T-helper 17 cell (primary cell): ENCODE measurements at places on chromosomes 11 and 22.

DNA sequence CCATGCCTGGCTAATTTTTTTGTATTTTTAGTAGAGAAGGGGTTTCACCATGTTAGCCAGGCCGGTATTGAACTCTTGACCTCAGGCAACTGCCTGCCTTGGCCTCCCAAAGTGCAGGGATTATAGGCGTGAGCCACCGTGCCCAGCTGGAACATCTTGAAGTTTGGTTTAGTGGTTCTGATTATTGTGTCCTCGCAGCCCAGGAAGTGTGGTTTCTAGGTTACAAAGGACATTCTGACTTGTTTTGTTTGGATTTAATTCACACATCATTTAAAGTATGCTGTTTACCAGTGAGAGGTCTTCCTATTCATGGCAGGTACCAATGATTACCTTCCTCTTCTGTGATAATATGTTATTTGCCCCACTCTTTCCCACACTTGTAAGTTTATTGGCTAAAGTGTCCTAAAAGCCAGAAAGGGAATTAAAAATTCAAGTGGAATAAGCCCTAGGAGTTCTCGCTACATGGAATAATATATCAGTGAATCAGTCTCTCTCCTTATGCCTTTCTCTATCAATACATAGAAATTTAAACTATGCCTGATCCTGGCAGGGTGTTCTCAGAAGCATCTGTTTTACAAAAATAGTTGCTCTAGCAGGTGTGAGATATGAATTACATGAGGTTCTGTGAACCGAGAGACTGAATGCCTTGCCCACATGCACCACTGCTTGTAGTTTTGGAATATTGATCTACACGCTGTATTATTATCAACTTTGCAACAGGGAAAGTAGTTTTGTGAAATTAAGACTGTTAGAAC, 263.1 kb downstream of the DDX10 start:
- no peak for DNase-seq

- no peak for DNase-seq
These were observed 43.3 kb downstream of the WT1 start for GRCh38 chr11:32391956-32392553.

GRCh38 chr22:41447435-41448188, 1.0 kb upstream of the TOB2 start:
- peak; percentile 47 for DNase-seq

DNA sequence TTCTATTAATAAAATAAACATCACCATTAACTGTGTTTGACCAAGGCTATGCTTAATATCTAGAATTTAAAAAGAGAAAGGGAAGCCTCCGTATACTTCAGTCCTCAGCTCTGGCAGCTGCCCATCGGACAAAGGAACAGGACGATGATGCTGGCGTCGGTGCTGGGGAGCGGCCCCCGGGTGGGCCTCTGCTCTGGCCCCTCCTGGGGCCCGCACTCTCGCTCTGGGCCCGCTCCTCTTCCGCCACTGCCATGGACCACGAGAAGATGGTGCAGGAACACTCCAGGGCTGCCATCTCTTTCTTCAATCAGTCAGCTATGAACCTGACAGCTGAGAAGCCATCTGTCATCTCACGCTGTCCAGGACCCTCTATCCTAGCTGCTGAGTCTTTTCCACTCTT, 25.3 kb downstream of the PDHX start:
- no peak for DNase-seq

GRCh38 chr22:50299785-50300619, 7.4 kb downstream of the PLXNB2 start:
- no peak for DNase-seq

- DNase-seq: no peak
These were observed 42.8 kb downstream of the SLCO2B1 start for GRCh38 chr11:75193711-75194110.

- DNase-seq: no peak
These were observed 3.8 kb downstream of the AIP start for GRCh38 chr11:67486481-67487195.

DNA sequence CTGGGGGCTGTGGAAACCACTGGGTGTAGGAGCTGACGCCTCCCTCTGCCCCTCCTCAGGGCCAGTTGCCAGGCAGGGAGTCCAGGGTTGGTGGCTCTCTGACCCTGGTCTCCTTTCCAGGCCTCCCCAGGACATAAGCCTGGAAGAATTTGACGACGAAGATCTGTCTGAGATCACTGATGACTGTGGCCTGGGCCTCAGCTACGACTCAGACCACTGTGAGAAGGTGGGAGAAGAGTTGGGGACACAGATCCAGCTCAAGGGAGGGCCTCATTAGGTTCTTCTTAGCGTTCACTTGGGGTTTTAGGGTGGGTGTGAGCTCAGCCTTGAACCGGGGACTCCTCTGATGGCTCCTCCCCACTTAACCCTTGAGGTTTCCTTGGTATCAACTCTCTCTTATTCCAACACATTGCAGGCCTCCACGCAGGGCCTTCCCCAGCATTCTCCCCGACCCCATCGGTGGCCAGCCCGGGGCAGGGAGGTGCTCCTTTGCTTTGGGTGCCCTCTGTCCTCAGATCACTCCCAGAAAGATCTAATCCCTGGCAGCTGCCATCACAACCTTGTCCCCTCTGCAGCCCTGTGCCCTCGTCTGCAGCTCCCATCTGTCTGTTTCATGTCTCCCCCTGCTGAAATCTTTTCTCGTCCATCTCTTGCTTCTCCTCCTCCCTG, 1.2 kb downstream of the MAPK8IP2 start:
- no peak for DNase-seq

GRCh38 chr11:94151903-94152677, 23.4 kb downstream of the PANX1 start:
- no peak for DNase-seq

- no peak for DNase-seq
These were observed 249.9 kb downstream of the TTC28 start for GRCh38 chr22:28429711-28430110.

- peak; percentile 46 for DNase-seq
These were observed 245.8 kb downstream of the ETS1 start for GRCh38 chr11:128341280-128342248.

DNA sequence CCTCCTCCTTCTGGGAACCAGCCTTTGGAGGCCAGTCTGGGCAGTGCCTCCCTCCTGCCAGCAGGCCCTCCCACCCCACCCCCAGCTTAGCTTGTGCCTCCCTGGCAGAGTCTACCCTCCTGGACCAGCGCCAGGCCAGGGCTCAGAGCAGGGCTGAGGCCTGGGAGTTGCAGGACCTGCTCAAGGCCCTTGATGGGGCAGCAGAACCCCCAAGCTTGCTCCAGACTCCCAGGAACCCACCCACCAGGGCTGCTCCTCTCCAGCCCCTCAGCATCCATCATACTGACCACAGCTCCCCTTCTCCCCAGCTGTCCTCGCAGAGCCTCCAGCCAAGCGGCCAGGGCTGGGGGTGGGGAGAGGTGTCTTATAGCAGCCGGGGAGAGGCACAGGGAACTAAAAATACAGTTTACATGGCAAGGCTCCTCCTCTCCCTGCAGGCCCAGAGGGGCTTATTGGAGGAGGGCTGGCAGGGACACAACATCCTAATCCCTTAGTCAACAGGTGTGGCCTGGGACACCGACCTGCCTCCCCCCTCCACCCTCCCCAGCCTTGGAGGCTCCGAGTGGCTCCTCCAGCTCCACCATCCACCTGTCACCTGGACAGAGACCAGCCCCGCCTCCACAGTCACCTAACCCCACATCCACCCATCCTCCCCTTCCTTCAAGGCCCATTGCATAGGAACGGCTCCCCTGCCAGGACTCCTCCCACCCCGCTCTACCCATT, 5.2 kb upstream of the MB start:
- DNase-seq: no peak

GRCh38 chr11:35897019-35897418, 46.8 kb upstream of the LDLRAD3 start:
- no peak for DNase-seq

DNA sequence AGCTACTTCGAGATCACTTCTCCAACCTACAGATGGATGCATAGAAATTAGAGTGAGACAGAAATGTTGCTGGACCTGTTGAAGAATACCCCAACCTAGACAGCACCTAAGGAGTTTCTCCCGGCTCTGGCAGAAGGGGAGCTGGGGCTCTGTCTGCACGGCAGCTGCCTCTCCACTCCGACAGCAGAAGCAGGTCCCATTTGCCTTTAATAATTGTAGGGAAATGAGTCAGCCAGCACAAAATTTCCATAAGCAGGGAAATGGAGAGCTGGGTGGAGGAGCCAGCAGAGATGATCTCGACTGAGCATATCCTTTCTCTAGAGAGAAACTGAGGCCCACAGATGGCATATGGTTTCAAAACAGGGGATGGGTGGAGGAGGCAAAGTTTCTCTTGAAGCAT, 80.1 kb downstream of the EFCAB6 start:
- no peak for DNase-seq

DNA sequence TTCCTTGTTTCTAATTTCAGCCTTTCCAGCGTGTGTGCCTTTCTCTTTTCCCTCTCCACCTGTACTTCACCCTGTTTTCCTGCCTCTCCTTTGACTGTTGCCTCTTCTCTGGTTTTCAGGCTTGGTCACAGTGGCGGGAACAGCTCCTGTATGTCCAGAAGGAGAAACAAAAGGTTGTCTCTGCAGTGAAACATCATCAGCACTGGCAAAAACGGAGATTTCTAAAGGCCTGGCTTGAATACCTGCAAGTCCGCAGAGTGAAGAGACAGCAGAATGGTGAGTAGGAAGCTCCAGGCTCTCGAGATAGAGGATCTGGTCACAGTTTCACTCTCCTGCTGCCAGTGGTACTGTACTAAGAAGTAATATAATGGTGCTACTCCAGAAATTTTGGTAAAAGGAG, 76.6 kb downstream of the SFI1 start:
- DNase-seq: no peak

- no peak for DNase-seq
These were observed 29.9 kb downstream of the IL10RA start for GRCh38 chr11:118016104-118016503.

DNA sequence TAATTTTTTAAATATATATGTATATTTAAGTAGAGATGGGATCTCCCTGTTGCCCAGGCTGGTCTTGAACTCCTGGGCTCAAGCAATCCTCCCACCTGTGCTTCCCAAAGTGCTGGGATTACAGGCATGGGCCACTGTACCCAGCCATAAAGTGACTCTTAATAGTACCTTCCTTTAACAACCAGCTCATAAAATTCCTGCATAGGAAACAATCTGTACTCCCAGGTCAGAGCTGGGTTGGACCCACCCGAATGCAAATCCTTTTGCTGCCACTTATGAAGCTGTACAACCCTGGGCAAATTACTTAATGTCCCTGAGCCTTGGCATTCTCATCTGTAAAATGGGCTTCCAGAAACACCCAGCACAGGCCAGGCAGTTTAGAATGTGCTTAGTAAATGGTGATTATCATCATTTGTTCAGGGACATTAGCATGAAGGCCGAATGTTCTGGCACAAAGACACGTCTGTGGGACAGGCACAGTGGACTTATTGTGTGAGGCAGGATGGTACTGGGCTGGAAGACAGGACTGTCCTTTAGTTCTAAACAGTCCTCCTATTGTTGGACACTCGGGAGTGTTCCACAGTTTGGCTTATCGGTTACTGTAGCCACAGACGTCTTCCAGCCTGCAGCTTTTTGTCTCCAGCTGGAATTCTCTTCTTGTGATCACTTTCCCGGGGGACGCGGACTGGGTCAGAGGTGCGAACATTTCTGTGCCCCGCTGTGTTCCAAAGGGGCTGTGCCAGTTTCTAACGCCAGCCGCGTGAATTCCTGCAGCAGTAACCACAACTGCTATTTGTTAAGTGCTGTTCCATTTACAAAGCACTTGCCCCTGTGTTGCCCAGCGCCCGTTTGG, 6.0 kb downstream of the PDXP start:
- DNase-seq: no peak

DNA sequence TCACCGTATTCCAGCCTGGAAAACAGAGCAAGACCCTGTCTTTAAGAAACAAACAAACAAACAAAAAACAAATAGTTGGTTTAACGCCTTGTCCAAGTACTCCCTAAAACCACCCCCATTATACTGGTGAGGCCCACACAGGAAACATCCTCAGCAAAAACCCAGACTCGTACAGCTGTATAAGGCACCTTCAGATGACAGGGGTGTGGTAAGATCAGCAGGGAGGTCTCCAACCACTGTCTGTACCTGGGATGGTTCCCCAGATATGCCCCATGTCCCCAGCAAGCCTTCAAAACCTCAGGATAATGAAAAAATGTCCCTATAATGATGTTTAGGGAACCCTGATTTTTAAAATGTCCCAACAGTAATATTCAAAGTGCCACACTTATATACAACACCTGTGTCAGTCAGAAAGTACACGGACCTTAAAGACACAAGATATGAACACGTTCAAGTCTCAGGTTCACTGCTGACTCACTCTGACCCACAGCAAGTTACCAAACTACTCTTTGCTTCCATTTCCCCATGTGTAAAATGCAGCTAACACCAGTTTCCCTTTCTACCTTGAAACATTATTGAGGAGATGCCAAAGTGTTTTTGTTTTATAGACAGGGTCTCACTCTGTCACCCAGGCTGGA, 9.3 kb downstream of the SF3A1 start:
- no peak for DNase-seq

DNA sequence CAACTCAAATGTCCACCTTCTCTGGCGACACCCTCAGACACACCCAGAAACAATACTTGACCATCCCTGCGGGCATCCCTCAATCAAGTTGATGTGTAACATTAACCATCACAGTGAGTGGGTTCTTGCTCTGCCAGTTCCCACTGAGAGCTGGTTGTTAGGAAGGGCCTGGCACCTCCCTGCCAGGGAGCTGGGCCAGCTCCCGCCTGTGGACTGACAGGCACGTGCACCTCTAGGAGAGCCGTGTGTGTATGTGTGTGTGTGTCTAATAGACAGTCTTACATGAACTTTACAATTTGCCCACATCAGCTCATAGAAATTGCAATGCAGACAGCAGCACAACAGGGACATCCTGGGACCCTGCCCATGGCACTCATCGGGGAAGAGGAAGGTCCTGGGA, 298.7 kb downstream of the SHANK2 start:
- no peak for DNase-seq

DNA sequence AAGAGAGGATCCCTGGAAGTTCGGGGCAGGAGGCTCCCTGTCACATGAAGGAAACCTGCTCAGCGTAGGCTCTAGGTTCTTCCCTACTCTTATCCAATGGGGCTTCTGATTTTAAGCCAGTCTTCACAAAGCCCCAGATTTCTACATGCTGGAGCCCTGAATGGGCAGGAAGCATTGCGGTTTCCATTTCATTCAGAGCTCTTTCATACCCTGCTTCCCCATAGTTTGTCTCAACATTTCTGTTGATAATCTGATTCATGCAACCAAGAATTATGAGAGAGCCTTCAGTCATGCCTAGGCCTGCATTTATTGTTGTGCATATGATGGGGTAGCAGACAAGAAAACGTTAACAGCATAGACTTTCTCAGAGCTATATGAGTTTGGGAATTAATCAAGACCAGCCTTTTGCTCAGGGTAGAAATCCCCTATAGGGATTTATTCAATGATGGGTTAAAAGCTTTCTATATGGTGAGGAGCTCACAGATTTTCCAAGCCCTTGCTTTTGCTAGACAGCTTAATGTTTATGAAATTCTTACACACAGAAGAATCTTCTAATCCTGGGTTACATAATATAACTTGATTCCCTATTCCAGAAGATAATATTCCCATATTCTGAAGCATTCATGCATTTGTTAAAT, 15.9 kb downstream of the OR51B4 start:
- DNase-seq: no peak

GRCh38 chr11:34405079-34405858, 33.5 kb upstream of the CAT start:
- no peak for DNase-seq
